ENCODE measurements at places on chromosomes 1 and 21.

DNA sequence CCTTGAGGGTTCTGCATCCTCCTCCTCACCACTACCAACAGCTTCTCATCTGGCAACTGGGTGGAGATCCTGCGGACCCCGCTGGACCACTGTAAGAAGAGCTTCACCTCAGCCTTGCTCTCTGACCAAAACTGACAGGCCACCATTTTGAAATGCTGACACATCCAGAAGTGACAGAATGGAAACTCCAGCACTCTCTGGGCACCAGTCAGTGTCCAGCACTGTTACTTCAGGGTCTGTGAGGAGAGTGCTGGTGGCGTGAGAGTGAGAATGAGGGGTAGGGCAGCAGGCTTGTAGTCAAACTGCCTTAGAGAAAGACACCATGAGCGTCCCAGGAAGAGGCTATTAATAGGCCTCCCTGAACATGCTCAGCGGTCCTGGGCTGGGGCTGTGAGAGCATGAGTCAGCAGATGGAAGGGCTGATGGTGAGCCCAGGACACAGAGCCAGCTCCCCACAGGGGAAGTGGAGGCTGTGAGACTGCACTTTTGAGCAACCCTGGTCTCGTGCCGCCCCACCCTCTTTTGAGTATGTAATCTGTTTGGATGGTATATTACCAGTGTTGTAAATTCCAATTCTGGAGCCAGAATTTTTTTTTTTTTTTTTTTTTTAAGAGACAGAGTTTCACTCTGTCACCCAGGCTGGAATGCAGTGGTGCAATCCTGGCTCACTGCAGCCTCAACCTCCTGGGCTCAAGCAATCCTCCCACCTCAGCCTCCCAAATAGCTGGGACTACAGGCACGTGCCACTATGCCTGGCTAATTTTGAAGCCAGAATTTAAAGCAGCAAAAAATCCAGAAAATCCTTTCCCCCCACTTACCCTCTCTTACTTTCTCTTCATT is 34.4 kb upstream of the SLC30A1 start:
- DNase-seq: no peak

GRCh38 chr1:177190308-177190970 is 19.7 kb downstream of the BRINP2 start:
- DNase-seq: no peak

GRCh38 chr1:72010094-72010431 is 272.3 kb downstream of the NEGR1 start:
- DNase-seq: no peak

DNA sequence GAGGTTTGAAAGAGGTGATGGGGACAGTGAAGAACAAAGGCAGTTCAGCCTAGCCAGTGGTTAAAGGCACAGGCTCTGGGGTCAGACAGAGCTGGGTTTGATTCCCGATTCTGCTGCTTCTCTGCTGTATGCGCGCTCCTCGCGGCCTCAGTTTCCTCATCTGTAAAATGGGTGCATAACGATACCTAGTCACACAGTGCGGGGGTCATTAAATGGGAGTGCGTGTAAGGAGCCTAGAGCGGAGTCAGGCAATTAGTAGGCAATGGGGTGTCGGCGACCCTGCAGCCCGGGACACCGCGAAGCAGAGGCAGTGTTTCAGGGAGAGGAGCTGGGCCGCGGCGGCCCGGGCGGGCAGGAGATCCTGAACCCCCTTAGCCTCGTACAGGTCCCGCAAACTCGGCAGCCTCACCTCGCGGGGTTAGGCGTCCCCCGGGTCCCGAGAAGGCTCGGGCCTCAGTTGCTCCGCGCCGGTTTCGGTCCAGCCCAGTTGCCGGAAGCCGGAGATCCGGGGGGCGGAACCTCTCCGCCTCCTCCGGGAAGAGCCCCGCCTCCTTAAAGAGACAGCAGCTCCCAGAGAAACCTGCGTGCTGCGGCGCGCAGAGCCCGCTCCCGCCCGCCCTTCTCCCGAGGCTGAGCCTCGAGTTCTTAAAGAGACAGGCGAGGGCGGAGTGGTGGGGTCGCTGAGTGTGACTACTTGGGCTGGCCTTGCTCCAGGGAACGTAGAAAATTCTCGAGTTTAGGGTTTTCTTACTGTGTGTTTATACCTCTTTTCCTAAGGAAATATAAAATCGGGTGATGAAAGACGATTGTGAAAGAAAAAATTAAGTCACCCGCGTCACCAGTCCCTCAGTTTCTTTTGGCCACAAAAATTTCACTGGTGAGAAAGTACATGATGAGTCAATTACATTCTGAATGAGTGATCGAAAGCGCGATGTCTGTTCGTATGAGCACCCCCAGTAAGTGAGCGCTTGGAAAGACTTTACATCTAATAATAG is at the start of gene YIPF1:
YIPF1 (minus strand) TSS at position 494 of the 995 bp plus-strand sequence. CDS start 860 bp downstream, outside the sequence.
- peak; percentile 81 for DNase-seq

DNA sequence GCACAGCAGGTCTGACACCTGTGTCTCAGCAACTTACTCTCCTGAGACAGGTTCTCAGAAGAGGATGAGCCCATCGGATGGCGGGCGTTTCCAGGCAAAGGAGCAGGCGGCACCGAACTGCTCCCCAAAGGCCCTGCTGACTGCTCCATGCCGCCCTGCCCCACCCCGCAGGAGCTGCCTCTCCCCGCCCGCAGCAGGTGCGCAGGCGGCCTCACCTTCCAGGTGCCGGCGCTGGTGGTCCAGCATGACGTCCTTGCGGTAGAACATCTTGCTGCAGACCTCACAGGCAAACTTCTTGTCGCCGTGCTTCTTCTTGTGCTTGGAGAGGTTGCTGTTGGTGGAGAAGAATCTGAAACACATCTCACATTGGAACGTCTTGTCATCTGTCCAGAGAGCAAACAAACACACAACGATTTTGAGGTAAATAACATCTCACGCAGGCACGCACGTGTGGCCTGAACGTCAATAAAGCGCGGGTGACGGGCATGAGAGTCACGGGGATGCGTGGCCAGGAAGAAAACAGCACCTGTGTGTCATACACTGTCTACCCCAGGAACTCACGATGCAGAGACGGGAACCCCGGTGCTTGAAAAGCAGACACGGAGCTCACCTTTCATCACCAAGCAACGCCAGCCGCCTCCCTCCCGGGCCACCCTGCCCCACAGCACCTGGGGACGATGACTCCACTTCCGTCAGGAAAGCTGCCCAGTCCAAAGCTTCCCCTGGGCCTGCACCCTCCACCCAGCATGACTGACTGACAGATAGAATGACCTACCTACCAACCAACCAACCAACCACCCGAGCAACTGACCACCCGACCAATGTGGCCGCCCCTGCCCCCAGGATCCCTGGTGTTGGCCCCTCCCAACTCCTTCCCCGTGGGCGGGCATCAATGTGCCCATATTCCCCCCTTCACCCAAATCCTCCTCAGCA is 50.9 kb downstream of the PRDM15 start:
- DNase-seq: no peak

All from CD4-positive, CD25-positive, alpha-beta regulatory T cell (primary cell).